ENCODE measurements at places on chromosomes 2 and 18.

DNA sequence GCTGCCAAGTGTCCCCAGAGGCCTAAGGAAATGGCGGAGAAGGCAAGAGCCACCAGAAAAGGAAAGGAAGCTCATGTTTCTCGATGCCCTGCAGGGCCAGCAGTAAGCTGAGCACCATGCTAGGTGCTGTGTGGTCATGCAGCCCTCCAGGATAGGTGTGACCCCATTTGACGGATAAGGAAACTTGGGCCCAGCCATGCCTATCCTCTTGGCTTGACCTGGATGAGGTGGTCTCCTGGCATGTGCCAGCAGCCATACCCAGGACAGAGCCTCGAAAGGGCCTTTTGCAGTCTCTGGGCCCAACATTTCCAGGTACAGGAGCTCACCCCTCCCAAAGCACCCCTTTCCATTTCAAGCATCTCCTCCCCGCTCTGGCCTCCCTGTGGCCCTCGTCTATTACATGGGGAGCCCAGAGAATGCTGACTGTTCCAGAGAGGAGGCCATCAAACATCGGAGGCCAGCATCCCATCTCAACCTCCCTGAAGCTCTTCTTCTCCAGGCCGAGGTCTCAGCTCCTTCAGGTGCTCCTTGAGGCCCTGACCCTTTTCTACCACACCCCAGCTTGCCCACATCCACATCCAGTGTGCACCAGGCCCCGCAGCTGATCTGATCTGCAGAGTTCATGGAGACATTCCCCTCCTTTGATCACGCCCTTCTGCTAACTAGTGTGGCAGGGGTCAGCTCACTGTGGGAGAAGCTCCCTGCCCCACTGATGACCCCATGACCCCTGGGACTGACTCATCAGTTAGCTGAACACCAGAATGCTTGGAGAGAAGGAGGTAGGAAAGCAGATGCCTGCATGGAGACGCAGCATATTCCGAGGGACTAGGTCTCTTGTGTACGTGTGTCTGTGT, 208.4 kb downstream of the TNS1 start:
- no peak for DNase-seq

DNA sequence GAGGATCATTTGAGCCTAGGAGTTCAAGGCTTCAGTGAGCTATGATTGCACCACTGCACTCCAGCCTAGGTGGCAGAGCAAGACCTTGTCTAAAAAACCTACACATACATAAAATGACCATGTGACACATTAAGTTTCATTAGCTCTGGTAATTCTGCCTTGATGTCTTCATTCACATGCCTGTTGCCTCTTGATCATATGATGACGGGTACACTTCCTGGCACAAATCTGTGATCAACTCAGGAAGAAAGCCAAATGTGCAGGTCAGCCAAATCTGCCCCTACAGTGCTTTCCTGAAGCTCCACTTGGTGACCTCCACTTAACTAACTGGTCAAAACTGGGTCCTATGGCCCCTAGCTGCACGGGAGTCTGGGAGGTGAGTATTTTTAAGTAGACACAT, 54.4 kb upstream of the B3GNT7 start:
- no peak for DNase-seq

DNA sequence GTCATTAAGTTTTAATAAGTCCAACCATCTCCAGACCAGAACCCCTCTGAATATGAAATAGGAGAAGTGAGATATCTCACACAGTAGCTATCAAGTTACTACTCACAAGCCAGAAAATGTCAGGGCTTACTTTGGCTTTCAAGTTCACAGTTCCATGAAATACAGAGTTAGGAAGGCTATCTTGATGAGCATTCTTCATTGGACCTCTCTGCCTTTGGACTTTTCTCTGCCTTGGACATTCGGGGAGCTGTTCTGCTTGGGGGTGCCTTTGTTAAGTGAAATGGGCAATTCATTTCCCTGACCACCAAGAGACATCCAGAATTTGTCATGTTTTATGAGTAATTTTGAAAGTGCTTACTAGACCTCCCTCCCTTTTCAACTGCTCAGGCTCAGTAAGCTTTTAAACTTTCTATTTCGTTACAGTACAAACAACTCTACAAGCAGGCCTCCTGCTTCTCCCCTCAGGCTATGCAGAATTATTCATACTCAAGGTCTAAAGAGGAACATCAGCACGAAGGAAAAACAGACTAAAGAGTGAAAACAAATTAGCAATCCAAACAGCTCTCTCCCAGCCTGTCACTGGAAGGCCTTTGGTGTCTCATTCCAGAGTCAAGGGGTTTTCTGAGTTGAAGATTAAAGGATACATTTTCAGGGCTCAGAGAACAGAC, 95.3 kb downstream of the MREG start:
- peak; percentile 65 for DNase-seq

DNA sequence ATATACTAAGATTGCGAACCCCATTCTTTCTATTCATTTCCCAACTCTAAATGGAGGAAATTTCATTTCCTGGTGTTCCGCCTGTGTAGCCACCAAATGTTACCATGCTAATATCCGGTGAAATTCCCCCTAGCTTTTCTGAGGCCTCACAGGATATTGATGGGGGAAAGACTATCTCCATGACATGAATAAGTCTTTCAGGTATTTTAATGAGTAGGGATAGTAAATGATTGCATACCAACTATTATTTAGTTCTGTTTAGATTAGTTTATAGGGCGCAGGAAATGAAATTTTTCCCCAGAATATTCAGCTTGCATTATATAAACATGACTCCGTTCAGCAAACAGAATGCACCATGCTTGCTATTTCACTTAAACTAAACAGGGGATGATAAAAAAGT, 55.4 kb downstream of the COL5A2 start:
- no peak for DNase-seq

- no peak for DNase-seq
Measured at GRCh38 chr2:225462945-225463344, 63.4 kb downstream of the NYAP2 start.

- DNase-seq: no peak
Measured at GRCh38 chr2:122108186-122108585, 352.7 kb downstream of the TSN start.

- DNase-seq: peak; percentile 34
Measured at GRCh38 chr18:3103576-3103975, 90.6 kb upstream of the LPIN2 start.

DNA sequence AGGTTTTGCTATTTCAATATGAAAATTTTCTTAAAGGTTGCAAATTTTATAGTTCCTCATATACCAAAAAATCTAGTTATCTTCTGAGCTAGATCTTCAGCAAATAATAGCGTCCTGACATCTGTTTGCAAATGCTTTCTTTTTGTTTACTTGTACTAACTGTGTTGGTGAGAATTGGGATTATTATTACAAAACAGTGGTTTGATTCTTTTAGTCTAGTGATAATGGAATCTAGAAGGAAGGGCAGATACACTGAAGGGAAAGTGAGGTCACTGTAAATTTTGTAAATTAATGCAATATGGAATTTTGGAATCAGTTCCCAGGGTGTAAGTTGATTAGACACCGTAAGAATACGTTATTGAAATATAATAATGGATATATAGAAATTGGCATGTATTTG, 36.2 kb upstream of the NT5C1B start:
- no peak for DNase-seq

DNA sequence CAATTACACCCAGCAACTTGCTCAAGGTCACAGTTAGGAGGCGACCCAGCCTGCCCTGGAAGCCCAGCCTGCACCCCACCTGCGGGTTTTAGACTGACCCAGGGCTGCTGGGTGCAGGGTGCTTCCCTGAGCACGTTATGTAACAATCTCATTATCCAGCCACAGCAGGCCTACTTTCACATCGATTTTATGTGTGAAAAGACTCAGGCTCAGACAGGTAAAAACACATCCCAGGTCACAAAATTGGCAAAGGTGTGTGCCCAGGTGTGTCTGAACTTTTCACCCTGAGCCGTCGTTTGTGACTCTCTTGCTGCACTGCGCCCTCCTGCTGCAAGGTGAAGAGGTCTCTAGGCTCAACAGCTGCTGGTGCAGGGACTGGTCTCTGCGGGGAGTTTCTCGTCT, 668.2 kb upstream of the HS6ST1 start:
- no peak for DNase-seq

GRCh38 chr2:9627310-9627709, 3.5 kb downstream of the YWHAQ start:
- DNase-seq: no peak

GRCh38 chr2:135965756-135966155, 19.7 kb downstream of the DARS1 start:
- no peak for DNase-seq

GRCh38 chr2:51710222-51710621, 678.3 kb upstream of the NRXN1 start:
- no peak for DNase-seq

DNA sequence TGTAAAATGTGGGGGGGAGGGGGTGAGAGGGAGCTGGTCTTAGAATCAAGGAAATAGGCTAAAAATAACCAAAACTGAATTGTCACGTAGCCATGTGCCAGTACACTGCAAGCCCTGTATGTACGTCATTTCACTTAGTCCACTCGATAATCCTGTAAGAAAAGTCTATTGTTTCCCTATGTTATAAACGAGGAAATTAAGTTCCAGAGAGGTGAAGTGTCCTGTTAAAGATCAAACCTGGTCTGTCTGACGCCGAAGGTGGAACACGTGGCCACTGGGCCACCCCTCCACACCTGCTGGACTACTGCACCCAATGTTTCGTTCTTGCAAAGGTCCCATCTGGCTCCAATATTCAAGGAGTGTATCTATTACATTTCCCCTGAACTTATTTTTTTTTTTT, 29.6 kb downstream of the TFCP2L1 start:
- no peak for DNase-seq

DNA sequence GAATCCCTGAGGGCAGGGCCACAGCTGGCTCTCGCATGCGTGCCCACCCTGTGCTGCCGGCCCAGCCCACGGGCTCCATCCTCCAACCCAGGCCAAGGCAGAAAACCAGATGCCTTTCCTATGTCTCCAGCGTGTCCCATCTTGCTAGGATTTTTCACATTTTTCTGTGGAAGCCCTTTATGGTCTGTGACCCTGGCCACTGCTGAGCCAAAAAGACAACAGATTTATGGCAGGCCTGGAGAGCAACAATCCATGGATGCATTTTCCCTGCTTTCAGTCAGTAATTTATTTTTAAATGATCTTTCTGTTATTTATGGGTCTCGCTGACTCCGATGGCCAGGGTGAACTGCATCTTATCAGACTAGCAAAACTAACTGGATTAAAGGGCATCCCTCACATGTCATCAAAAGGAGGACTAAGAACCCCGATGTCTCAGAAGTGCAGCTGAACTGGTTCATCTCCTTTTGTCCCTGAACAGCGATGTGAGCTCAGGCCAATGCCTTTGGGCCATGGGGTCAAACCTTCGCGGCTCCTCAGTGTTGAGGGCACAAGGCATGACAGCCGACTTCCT, 346.0 kb downstream of the CYRIA start:
- DNase-seq: no peak

- no peak for DNase-seq
Measured at GRCh38 chr2:231523451-231524285, 6.6 kb downstream of the NMUR1 start.

DNA sequence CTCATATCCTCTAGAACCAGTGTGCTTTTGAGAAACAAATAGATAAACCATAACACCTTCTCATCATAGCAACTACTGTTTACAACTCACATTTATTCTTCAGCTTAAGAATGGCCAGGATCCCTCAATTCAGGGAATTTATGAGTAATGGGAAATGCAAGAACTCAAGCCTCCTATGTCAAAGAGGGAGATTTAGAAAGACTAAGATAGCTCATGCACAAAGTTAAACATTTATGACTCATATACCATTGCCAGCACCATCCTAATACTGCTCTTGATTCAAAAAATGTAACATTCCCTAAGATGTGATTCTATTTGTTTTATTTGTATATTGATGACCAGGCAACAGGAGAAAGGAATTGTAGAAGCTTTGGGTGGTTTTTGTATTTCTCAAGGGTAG, 172.8 kb downstream of the CYP26B1 start:
- DNase-seq: peak; percentile 55

DNA sequence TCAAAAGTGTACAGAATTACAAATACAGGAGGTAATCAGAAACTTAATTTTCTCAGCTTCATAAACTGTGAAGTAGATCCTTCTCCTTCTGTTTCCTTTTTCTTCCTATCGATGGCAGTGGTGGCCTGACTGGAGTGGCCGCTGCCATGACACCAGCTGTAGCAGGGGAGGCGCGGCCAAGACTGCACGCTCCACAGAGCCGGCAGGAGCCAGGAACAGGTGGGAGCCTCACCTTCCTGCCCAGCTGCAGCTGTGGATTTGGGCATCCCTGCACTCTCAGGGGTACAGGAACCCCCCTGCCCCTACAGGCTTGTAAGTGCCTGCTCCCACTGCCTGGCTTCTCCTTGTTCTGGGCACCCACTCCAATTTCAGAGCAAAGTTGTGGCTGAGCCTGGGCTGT, 76.1 kb downstream of the EPB41L3 start:
- no peak for DNase-seq

DNA sequence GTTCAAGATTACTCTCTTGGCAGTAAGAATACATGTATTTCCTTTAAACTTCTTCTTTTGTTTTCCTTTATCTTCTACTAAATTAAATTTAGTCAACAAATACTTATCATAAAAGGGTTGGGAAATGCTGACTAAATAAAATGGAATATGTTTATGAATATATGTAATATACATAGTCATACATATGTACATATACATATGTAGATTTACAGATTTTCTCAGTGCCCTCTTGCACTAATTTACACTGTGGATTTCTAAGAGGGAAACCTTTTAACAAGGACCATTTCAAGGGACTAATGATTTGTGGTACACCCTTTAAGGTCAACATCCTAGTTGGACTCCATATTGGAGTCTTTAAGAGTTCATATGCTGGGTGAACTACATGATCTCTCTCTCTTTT, 37.2 kb downstream of the FAM98A start:
- DNase-seq: no peak

DNA sequence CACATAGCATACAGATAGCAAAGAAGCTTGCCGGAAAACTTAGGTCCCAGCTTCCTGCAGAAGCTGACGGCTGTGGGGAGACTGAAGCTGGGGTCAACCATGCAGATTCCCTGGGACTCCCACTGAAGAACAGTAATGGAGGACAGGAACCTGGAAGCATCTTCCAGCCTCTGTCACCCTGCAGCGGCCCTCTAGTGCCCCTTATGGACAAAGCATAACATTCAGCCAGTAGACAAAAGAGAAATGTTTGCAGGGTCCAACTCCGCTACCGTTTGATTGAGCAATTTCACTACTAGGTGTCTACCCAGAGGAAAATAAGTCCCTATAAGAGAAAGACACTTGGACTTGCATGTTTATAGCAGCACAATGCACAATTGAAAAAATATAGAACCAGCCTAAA, 460.6 kb downstream of the CNTNAP5 start:
- DNase-seq: no peak

GRCh38 chr2:12607971-12608370, 108.8 kb upstream of the TRIB2 start:
- DNase-seq: peak; percentile 9

- DNase-seq: no peak
Measured at GRCh38 chr2:72361042-72361441, 213.4 kb upstream of the CYP26B1 start.
